Lower lobe of right lung (tissue), 2 donors: ENCODE measurements at places on chromosomes 12 and 14. TPM values are rescaled to one million over a fixed set of nuclear protein-coding genes. Genes with fewer than 3 reads are reported as not detected.

The WDR20 gene
- 26.2 TPM for total RNA-seq

The GYS2 gene
- not detected for total RNA-seq

DNA sequence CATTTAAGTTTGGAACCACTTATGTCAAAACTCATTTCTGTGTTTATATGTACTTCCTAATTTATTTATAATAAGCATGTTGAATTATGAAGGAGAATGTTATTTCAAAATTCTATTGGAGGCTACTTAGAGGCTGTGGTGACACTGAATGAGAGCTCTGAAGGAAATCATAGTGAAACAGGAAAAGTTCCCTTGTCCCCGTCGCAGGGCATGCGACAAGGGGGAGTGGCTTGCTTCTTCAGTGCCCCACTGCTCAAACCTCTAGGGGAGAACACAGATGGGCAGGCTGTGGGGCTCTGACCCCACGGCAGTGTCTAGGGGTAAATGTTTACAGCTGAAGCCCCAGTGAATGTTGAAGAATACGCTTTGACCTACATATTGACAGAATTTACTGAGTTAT lies 261.9 kb downstream of the RAD51B start:
- DNase-seq: no peak
- no peaks in the 10 kb centered on the region for H3K27me3 ChIP-seq
- H3K4me3 ChIP-seq: no peak overlapping the region
- H3K36me3 ChIP-seq: no peaks in the 10 kb centered on the region
- no peak overlapping the region for H3K27ac ChIP-seq
- peaks cover 7% of the 10 kb centered on the region for H3K4me1 ChIP-seq

DNA sequence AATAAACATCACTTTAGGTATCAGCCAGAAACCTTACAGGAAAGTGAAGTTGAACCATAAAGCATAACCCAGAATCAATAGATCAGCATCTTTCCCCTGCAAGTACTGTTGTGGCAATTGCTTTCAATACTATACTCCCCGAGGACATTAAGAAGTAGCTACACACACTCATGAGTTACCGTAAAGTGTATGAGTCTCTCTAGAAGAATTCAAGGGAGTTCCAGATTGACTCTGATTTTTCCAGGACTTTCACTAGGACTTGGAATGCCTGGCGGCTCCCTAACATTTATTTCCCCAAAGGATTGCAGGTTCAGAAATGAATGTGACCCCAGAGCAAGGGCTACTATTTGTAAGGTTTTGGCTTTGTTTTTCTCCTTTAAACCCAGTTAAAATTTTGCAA lies 465.4 kb upstream of the MDGA2 start:
- H3K27me3 ChIP-seq: no peaks in the 10 kb centered on the region
- H3K4me3 ChIP-seq: no peak overlapping the region
- DNase-seq: no peak
- no peaks in the 10 kb centered on the region for H3K36me3 ChIP-seq

GRCh38 chr12:67508830-67509229 lies 139.7 kb upstream of the DYRK2 start:
- no peak for DNase-seq
- no peak overlapping the region for H3K27ac ChIP-seq
- no peaks in the 10 kb centered on the region for H3K27me3 ChIP-seq
- no peaks in the 10 kb centered on the region for H3K36me3 ChIP-seq
- no peak overlapping the region for H3K4me3 ChIP-seq
- H3K4me1 ChIP-seq: no peaks in the 10 kb centered on the region

DNA sequence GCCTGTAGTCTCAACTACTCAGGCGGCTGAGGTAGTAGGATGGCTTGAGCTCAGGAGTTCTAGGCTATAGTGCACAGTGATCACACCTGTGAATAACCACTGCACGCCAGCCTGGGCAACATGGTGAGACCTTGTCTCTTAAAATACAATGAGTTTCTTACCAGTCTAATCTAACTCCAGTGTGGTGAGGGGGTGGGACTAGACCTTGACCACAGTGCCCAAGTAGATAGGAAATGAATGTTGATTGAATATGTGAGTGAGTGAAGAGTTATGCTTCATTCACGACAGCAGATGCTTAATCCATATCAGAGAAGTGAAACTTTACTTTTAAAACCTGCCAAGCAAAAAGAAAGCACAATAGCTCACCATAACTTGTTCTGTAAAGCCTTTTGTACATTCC lies 11.2 kb upstream of the AK7 start:
- no peak overlapping the region for H3K27ac ChIP-seq
- no peaks in the 10 kb centered on the region for H3K4me1 ChIP-seq
- no peaks in the 10 kb centered on the region for H3K27me3 ChIP-seq
- H3K36me3 ChIP-seq: peaks cover 25% of the 10 kb centered on the region

GRCh38 chr12:3247629-3248161 lies 170.5 kb downstream of the TSPAN9 start:
- H3K36me3 ChIP-seq: no peaks in the 10 kb centered on the region
- H3K4me1 ChIP-seq: peaks cover 28% of the 10 kb centered on the region
- DNase-seq: no peak
- no peak overlapping the region for H3K27ac ChIP-seq
- H3K27me3 ChIP-seq: no peaks in the 10 kb centered on the region

DNA sequence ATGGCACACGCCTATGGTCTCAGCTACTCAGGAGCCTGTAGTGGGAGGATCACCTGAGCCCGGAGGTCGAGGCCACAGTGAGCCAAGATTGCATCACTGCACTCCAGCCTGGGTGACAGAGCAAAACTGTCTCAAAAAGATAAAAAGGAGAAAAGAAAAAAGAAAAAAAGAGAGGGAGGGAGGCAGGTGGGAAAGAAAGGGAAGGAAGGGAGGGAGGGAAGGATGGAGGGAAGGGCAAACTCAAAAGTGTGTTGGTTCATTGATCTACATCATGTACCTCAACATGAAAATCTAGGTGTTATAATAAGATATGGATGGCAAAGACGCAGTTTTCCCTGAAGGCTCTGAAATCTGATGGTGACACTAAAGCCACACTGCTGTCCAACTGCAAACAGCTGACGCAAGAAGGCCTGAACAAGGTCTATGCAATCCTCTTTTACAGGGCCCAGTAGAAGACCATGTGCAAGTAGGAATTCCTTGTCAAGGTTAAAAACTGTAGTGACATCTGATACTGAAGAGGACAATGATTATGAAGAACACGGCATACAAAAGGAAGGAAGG lies 143.6 kb downstream of the ITPR2 start:
- H3K27ac ChIP-seq: no peak overlapping the region
- H3K27me3 ChIP-seq: no peaks in the 10 kb centered on the region
- H3K36me3 ChIP-seq: peaks cover 10% of the 10 kb centered on the region
- H3K4me1 ChIP-seq: no peaks in the 10 kb centered on the region
- DNase-seq: no peak
- no peak overlapping the region for H3K4me3 ChIP-seq

- no peaks in the 10 kb centered on the region for H3K4me1 ChIP-seq
- no peaks in the 10 kb centered on the region for H3K36me3 ChIP-seq
- H3K4me3 ChIP-seq: no peak overlapping the region
- H3K27me3 ChIP-seq: no peaks in the 10 kb centered on the region
- DNase-seq: no peak
- H3K27ac ChIP-seq: no peak overlapping the region
Measured at GRCh38 chr12:87231818-87232217, 797.4 kb downstream of the C12orf50 start.

- no peaks in the 10 kb centered on the region for H3K36me3 ChIP-seq
- peak overlapping the region; percentile 36 for H3K27ac ChIP-seq
- no peaks in the 10 kb centered on the region for H3K27me3 ChIP-seq
- H3K4me3 ChIP-seq: no peak overlapping the region
- H3K4me1 ChIP-seq: peaks cover 25% of the 10 kb centered on the region
Measured at GRCh38 chr12:2180737-2181082, 127.9 kb downstream of the CACNA1C start.

DNA sequence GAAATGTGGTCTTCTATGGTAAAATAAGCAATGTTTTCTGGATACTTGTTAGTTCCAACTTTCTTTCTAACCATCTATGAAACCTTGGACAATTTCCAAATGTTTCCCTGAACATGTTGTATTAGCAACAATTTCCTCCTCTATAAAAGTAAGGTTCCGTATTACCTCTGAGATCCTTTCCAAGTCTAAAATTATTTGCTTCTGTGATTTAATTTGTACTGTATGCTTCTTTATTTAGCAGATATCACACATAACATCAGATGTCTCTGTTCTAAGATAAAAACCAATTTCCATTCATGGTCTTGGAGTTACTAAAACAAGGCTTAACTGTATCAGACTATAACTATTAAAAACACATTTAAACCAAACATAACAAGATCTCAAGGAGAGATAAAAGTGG lies 177.2 kb downstream of the FOXA1 start:
- H3K27ac ChIP-seq: no peak overlapping the region
- H3K36me3 ChIP-seq: no peaks in the 10 kb centered on the region
- H3K27me3 ChIP-seq: no peaks in the 10 kb centered on the region
- no peak overlapping the region for H3K4me3 ChIP-seq

GRCh38 chr14:65860956-65861611 lies 448.6 kb downstream of the FUT8 start:
- no peak for DNase-seq
- peaks cover 4% of the 10 kb centered on the region for H3K27me3 ChIP-seq
- no peak overlapping the region for H3K4me3 ChIP-seq
- no peaks in the 10 kb centered on the region for H3K36me3 ChIP-seq
- no peaks in the 10 kb centered on the region for H3K4me1 ChIP-seq

- peaks cover 13% of the 10 kb centered on the region for H3K36me3 ChIP-seq
- no peak overlapping the region for H3K27ac ChIP-seq
- DNase-seq: no peak
- no peaks in the 10 kb centered on the region for H3K4me1 ChIP-seq
- H3K27me3 ChIP-seq: no peaks in the 10 kb centered on the region
Measured at GRCh38 chr12:68667291-68667690, 19.5 kb upstream of the NUP107 start.

GRCh38 chr14:61923348-61923747 lies 161.1 kb downstream of the SNAPC1 start:
- H3K27ac ChIP-seq: no peak overlapping the region
- no peaks in the 10 kb centered on the region for H3K4me1 ChIP-seq
- no peak overlapping the region for H3K4me3 ChIP-seq
- no peaks in the 10 kb centered on the region for H3K27me3 ChIP-seq
- no peak for DNase-seq
- H3K36me3 ChIP-seq: no peaks in the 10 kb centered on the region

GRCh38 chr12:19908830-19909229 lies 459.5 kb upstream of the PDE3A start:
- H3K4me3 ChIP-seq: no peak overlapping the region
- no peak overlapping the region for H3K27ac ChIP-seq
- no peak for DNase-seq
- no peaks in the 10 kb centered on the region for H3K4me1 ChIP-seq
- no peaks in the 10 kb centered on the region for H3K27me3 ChIP-seq

DNA sequence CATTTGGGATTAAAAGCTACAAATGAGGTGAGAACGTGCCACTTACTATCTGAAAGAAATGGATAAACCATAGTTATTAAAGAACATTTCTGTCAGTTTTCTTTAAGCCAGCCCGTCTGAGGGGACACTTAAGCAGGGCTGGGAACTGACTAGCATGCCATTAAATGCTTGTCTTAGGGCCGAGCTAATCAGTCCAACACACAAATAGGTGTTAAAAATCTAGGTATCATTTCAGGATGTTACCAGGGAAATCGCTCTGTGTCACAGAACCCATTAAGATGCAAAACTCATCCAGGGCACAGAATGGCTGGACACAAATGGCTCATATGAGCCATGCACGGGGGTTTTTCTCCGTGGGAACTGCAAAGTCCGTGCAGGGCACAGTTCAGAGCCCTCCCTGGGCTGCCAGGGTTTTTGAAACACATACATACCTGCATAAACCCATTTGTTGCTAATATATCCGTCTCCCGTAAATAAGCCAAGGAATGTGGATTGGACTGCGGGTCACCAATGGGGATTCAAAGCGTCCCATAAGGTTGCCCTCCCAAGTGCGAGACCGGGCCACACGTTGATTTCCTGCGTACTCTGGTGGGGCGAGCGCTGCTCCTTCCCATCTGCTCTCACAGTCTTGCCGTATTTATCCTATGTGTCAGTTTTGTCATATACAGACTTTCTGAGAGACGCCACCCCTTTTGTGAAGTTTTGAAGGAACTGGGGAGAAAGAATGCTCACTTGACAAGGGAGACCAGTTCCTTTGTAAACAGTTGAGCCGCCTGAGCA lies 5.4 kb upstream of the GSC start:
- DNase-seq: no peak
- no peak overlapping the region for H3K27ac ChIP-seq
- H3K4me3 ChIP-seq: no peak overlapping the region
- no peaks in the 10 kb centered on the region for H3K4me1 ChIP-seq
- H3K36me3 ChIP-seq: no peaks in the 10 kb centered on the region

GRCh38 chr12:46557539-46558373 lies 185.2 kb upstream of the SLC38A2 start:
- no peak for DNase-seq
- H3K36me3 ChIP-seq: no peaks in the 10 kb centered on the region
- H3K4me1 ChIP-seq: peaks cover 3% of the 10 kb centered on the region
- H3K4me3 ChIP-seq: no peak overlapping the region
- H3K27ac ChIP-seq: no peak overlapping the region

DNA sequence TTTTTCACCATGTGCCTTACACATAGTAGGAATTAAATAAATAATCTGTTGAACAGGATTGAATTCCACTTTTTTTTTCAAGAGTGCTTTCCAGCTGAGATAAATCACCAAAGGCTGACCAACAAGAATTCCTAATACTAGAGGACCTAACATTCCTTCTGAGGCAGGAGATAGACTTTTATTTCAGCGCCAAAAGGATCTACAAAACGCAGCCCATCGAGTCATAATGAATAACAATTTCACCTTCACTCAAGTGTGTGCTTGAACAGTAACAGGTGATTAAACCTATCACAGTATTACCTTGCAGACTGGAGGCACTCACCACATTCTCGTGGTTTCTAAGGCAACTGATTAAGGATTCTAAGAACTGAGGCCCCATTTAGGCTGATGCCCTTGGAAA lies 224.3 kb upstream of the ATP2B1 start:
- no peaks in the 10 kb centered on the region for H3K36me3 ChIP-seq
- no peaks in the 10 kb centered on the region for H3K27me3 ChIP-seq
- no peak for DNase-seq
- no peak overlapping the region for H3K4me3 ChIP-seq
- H3K4me1 ChIP-seq: no peaks in the 10 kb centered on the region

- H3K36me3 ChIP-seq: peaks cover 100% of the 10 kb centered on the region
- DNase-seq: no peak
- no peak overlapping the region for H3K4me3 ChIP-seq
- no peaks in the 10 kb centered on the region for H3K4me1 ChIP-seq
- H3K27me3 ChIP-seq: no peaks in the 10 kb centered on the region
Measured at GRCh38 chr12:131766382-131767107, 55.7 kb downstream of the SFSWAP start.

- no peaks in the 10 kb centered on the region for H3K27me3 ChIP-seq
Measured at GRCh38 chr14:39431416-39432178, 636 bp downstream of the FBXO33 start.
